ENCODE measurements at places on chromosomes 7 and 10. TPM values are rescaled to one million over a fixed set of nuclear protein-coding genes. Genes with fewer than 3 reads are reported as not detected.

The FGFBP3 gene
- total RNA-seq, result 1.7 TPM

The CPEB3 gene
- 3.2 TPM for total RNA-seq

The SPDYE8 gene
- total RNA-seq, result not detected

The PTPN20 gene
- 0.82 TPM for total RNA-seq

The DRGX gene
- not detected for total RNA-seq

The AKR1D1 gene
- total RNA-seq, result not detected

The CFAP69 gene
- 0.60 TPM for total RNA-seq

The DDC gene
- not detected for total RNA-seq

The OR2A12 gene
- not detected for total RNA-seq

The MPLKIP gene
- total RNA-seq, result 17.3 TPM

The VIPR2 gene
- total RNA-seq, result not detected

The NKX1-2 gene
- total RNA-seq, result not detected

The EBF3 gene
- not detected for total RNA-seq

The CCDC172 gene
- not detected for total RNA-seq

The ST8SIA6 gene
- total RNA-seq, result 4.1 TPM

The CCL26 gene
- not detected for total RNA-seq

The GOLGA7B gene
- 12.0 TPM for total RNA-seq

The COBL gene
- total RNA-seq, result not detected

The ANKRD26 gene
- 5.3 TPM for total RNA-seq

The LRRC4 gene
- total RNA-seq, result 0.34 TPM
